ENCODE measurements at places on chromosomes 3 and 15.
A peak's percentile ranks its signal among the peaks of the same experiment; 100 is the strongest.

DNA sequence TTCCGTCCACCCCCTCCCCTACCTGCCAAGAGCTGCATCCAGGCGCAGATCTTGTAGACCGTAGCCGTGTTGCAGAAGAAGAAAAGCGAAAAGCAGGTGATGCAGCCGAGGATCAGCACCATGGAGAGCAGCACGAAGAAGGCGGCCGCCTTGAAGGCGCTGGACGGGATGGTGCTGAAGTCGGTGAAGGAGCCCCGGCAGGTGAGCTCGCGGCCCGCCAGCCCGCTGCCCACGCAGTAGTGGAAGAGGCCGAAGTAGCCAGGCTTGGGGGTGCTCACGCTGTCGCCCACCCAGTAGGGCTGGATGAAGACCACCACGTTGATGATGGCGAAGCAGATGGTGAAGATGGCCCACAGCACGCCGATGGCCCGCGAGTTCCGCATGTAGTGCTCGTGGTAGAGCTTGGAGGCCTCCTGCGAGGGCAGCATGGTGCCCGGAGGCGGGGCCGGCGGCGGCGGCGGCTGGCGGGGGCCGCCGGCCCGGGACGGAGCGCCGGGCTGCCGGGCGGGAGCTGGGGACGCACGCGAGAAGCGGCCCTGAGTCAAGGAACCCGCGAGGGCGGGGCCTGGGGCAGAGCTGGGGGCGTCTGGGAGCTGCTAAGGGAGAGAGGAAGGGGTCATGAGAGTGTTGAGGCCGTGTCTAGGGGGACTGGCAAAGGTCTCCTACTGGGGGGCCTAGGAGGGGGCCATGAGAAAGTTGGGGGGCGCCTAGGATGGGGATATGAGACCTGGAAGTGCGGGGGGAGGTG is 1.2 kb downstream of the LHFPL4 start:
- peak; percentile 20 for DNase-seq

DNA sequence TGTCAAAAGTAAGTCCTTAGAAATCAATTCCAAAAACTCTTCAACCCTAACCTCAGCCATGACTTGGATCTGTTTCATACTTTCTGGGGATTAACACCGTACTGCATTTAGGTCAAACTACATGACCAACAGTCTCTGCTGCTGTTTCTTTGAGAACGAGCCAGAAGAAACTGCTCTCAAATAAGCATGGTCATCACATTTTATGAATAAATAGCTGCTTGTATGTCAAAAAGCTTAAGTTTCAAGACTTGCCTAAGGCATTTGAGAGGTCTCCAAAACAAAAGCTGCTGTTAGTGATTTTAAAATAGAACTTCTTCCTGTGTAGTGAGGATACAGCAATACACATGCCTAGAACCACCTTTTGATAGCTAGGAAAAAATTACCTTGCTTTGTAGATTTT is 166.3 kb upstream of the CHRM5 start:
- DNase-seq, result no peak

GRCh38 chr15:59349680-59350420 is 22.8 kb downstream of the MYO1E start:
- DNase-seq, result no peak

GRCh38 chr15:69299943-69300588 is 1.4 kb downstream of the PAQR5 start:
- DNase-seq, result no peak

- DNase-seq, result no peak
Measured at GRCh38 chr15:53031469-53031868, 241.3 kb upstream of the ONECUT1 start.

GRCh38 chr3:170642882-170643601 is 57.2 kb upstream of the SLC7A14 start:
- peak; percentile 53 for DNase-seq

GRCh38 chr3:143367171-143367570 is 247.6 kb downstream of the CHST2 start:
- DNase-seq, result no peak

DNA sequence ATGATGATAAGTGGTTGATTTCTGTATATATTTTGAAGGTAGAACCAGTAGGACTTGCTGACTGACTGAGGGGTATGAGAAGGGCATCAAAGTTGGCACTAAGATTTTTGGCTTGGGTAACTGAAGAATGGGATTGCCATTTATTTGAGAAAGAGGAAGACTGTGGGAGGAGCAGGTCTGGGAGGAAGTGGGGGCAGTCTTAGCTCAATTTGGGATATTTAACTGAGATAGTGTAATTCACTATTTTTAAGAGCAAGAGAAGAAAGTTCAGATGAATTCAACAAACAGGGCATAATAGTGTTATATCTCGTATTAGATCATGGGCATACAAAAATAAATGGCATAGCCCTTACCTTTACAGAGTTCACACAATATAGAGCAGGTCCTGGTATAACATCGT is 1.7 kb downstream of the BUB1B start:
- no peak for DNase-seq

DNA sequence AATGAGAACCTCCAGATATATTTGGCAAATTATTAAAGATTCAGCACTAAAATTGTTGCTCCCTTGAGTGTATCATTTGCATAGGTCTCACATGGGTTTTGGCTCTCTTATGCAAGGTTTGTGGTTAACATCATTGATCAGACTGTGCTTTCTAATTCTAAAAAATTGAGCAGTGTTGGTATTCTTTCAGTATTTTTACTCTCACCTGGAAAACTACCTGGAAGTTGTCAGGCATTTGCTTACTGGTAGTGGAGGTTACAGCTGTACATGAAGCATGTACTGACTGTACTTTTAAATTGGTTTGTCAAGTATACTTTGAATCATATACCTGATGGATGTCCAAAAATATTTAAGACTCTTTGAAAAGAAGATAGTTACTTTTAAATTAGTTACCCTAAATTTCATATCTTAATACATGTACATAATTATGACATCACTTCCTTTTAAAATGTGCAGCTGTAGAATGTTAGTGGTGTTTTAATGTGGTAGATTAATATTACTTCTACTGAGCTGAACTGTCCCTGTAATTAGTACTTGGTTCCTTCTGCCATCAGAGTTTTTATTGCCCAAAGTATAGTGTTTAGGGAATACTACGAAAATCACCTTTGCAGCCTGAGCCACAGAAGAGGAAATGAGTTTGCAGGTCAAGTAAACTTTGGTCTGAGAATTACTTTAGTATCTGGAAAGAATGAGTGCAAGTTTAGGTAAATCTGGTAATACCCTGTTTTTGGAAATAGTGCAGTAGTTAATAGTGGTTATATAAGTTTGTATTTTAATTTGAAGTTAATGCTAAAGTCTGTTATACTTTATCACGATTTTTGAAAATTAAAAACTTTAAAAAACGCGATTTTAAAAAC is 2.8 kb downstream of the CHD2 start:
- DNase-seq, result no peak

GRCh38 chr3:17166369-17166768 is 281.6 kb downstream of the PLCL2 start:
- DNase-seq, result no peak

DNA sequence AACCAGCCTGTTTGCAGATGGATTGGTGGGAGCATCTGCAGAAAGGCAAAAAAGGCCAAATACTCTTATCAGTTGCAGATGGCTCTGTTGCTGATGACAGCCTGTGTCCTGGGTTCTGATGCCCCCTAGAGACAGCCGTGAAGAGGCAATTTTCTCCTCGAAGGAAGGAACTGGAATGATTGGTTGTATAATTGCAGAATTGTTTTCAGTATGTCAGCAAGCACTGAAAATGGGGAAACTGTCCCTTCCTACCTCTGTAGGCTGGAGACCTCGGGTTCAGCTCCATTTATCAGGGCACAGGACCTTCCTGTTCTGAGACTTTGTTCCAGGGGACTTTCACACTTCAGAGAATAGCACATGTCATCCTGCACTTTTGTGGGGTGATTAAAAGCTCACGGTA is 103.0 kb downstream of the PGPEP1L start:
- no peak for DNase-seq

GRCh38 chr3:33007776-33008175 is 56.3 kb downstream of the CCR4 start:
- no peak for DNase-seq

- no peak for DNase-seq
Measured at GRCh38 chr15:90519688-90520087, 10.0 kb upstream of the CRTC3 start.

DNA sequence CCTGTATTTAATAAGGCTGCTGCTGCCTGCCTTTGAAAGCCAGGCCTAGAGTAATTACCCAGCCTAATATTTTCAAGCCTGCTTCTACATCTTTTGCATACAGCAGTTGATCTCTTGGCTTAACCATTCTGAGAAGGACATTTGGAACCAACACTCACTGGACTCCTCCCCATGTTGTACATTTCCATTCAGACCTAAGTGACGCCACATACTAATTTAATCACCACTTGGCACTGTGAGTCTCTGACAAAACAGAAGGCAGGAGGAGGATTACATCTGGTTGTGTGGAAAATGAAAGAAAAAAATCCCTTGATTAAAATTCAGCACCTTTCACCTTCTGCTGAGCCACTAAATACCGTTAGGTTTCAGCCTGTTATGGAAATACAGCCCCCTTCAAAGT is 102.2 kb upstream of the ARRDC4 start:
- DNase-seq, result no peak

DNA sequence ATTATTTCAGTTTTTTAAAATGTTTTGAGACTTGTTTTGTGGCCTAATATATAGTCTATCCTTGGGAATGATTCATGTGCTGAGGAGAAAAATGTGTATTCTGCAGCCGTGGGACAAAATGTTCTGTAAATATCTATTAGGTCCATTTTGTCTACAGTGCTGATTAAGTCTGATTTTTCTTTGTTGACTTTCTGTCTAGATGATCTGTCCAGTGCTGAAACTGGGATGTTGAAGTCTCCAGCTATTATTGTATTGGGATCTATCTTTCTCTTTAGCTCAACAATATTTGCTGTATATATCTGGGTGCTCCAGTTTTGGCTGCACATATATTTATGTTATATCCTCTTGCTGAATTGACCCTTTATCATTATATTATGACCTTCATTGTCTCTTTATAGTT is 85.2 kb downstream of the UBE2E2 start:
- DNase-seq, result no peak

GRCh38 chr15:75170711-75171341 is 30.9 kb upstream of the C15orf39 start:
- peak; percentile 28 for DNase-seq

DNA sequence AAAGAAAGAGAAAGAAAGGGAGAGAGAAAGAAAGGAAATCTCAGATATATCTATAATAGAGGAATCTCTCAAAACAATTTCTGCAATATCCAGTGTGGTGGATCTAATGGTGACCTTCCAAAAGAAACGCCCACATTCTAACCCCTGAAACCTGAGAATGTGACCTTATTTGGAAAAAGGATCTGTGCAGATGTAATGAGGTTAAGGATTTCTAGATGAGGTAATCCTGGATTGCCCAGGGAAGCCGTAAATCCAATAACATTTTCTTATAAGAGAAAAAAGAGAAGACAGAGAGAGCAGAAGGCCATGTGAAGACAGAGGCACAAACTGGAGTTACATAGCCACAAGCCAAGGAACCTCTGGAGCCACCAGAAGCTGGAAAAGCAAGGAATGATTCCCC is 307.6 kb downstream of the ZBTB20 start:
- DNase-seq, result no peak

- DNase-seq, result no peak
Measured at GRCh38 chr15:76239786-76240185, 71.5 kb downstream of the ETFA start.

- DNase-seq, result no peak
Measured at GRCh38 chr3:133441867-133442270, 42.0 kb downstream of the BFSP2 start.

DNA sequence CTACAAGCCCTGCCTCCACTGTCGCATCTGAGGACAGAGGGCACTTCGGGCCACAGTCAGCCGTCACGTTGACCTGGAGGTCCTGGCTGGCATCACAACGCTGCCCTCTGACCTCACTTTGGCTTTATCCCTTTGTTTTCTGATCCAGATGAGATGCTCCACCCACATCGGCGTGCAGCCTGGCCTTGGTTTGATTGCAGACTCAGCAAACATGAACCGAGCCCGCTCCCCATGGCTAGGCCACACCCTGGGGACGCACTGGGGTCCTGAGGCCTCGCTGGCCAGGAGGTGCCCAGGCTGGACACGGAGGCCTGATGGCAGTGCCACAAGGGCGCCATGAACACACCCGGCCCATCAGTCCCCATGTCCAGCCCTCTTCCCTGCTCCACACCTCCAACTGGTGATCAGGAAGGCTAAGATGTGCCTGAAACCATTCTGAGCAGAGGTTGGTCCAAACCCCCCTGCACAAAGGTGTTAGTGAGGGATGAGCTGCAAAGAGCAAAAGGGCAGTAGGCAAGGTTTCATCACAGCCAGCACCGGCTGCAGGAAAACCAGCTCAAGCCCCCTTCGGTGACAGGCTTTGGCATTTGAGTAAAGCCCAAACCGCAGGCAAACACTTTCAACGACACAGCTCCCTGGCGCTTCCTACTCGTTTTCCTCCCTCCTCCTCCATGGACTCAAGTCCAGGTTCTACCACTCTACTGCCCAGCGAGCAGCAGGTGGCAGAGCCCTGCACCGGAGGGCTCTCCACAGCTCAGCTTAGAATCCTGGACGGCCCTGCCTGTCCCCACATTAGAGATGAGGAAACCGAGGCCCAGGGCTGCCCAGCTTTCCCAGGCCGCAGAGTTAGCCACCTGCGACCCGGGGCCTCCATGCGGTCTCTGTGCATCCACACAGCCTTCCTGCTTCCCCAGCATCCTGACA is 165.8 kb downstream of the NUP210 start:
- no peak for DNase-seq

DNA sequence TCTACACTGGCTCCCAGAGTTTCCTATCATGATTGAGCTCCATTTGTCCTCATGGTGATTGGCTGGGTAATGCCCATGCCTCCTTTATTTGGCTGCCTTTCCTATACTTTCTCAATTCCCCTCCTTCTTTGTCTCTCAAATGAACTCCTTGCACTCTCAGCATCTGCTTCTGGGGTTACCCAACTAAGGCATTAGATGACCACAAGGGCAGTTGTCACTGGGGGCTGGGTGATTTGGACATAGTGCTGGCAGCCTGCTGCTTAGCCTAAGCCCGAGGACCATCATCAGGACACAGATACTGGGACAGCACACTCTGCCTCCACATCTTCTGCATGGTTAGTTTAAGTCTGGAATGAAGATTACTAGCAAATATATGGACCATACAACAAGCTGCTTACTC is 49.2 kb upstream of the LRRFIP2 start:
- DNase-seq, result no peak

GRCh38 chr3:16520241-16520969 is 6.9 kb upstream of the RFTN1 start:
- DNase-seq, result no peak

Data from left ventricle myocardium inferior (tissue), 1 donor.